Omental fat pad (tissue), 4 donors: ENCODE measurements at places on chromosomes 12 and 14.

DNA sequence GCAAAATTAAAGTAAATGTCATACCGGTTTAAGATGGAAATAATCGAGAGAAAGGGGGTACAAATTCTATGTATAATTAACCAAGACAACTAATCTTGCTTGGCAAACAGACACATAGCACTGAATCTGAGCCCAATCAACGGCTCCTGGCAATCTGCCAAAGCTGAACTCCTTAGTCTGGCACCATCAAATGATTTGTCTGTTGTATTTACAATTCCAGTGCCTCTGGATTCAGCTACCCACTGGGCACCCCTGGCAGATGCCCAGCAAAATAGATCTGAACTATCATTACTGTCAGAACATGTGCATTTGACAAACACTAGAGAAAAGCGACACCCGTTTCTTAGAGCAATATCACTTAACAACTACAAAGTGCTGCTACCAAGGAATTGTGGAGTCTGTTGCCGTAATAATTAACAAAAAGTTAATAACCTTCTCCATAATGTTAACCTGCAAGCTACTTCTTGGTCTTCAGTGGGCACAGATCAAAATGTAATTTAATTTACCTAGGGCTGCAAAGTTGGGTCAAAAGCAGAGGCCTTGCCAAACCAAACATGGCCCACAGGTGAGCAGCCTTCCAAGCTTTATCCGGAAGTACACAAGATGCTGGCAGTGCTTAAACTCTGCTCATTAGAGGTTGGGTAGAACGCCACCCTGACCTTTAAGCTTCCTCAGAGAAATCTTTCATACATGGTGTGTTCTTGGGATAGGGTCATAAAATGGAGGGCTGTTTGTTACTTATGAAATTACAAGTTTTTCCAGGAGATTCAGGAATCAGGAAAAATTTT is 7.6 kb downstream of the EGLN3 start:
- DNase-seq = no peak

DNA sequence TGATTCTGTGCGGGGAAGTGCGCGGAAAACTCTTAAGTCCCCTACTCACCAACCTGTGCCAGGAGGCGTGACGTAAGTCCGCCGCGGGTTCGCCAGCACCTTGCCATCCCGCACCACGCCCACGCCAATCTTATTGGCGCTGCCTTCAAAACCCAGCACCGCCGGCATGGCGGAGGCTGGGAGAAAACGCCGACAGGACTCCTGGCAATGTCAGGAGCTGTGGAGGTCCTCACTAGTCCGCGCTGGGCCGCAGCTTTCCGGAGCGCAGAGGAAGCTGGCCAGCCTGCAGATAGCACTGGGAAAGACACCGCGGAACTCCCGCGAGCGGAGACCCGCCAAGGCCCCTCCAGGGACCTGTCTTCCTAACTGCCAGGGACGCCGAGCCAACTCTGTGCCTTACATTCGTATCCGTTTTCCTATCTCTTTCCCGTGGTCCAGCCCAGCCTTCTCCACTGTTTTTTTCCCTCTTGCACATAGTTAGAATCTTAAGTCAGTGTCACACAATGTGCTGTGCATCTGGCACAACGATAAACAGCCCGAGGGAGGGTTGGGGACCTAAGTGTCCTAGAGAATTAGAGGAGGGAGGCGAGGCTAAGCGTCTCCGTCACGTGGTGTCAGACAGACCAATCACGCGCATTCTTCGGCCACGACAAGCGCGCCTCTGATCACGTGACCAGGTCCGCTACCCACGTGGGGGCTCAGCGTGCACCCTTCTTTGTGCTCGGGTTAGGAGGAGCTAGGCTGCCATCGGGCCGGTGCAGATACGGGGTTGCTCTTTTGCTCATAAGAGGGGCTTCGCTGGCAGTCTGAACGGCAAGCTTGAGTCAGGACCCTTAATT is at the start of the genes APEX1 and OSGEP:
Gene APEX1, plus strand, starts transcription at position 711 of the 839 bp plus-strand sequence. CDS start 420 bp downstream, outside the sequence.
Gene OSGEP, minus strand, starts transcription at position 297 of the 839 bp plus-strand sequence. Its CDS starts 129 bp downstream, at position 168.
- peak; percentile 96 for DNase-seq

GRCh38 chr12:64864319-64864718 is 39.9 kb downstream of the TBC1D30 start:
- DNase-seq = no peak

- no peak for DNase-seq
These were observed 3.0 kb upstream of the SNW1 start for GRCh38 chr14:77763978-77764377.

- no peak for DNase-seq
These were observed 100.1 kb downstream of the DYRK2 start for GRCh38 chr12:67748743-67749040.

DNA sequence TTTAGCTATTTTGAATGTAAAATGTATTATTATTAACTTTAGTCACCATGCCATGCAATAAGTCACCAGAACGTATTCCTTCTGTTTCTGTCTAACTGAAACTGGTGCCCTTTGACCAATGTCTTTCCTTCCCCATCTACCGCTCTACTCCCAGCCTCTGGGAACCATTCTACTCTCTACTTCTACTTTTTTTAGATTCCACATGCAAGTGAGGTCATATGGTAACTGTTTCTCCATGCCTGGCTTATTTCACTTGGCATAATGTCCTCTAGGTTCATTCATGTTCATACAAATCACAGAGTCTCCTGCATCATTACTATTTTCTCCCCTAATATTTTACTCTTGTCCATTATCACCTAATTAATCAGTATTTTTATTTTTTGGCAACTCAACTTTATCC is 160.1 kb downstream of the TMX1 start:
- no peak for DNase-seq

DNA sequence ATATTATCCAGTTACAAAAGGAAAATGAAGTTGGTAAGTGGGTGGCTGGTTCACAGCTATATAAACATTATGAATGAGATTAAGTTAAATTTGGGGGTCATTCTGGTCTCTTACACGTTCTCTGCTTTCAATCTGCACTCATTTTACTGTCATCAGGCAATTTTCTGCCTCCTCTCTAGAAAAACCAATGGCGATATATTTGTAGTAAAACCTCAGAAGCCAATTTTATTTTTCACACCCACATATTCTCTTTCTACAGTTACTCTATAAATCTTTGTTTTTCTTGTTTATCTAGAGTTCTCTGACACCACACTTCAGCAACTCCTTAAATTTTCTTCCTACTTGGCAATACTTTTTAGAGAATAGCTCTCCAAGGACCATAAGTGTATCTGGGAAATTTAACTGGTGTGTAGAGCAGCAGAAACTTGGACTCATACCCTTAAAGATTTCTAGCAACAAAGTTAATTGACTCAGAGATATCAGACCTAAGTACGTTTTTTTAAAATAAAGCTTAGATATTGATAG is 926.9 kb downstream of the TMTC2 start:
- no peak for DNase-seq

DNA sequence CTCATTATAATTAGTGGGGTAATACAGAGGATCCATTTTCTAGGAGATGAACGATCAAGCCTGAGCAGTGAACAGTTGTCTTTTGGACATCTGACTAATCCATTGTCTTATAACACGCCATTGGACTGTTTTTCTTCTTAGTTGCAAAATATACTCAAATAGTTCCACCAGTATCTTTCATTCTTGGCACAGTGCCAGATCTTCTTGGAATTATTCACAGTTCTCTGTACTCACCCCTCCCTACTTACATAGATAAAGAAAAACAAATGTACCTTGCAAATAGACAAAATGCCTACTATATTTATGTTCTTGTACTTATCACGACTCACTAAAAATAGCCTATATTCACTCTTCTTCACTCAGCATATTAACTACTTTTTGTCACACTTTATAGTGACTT is 3.8 kb downstream of the CBLN3 start:
- no peak for DNase-seq

DNA sequence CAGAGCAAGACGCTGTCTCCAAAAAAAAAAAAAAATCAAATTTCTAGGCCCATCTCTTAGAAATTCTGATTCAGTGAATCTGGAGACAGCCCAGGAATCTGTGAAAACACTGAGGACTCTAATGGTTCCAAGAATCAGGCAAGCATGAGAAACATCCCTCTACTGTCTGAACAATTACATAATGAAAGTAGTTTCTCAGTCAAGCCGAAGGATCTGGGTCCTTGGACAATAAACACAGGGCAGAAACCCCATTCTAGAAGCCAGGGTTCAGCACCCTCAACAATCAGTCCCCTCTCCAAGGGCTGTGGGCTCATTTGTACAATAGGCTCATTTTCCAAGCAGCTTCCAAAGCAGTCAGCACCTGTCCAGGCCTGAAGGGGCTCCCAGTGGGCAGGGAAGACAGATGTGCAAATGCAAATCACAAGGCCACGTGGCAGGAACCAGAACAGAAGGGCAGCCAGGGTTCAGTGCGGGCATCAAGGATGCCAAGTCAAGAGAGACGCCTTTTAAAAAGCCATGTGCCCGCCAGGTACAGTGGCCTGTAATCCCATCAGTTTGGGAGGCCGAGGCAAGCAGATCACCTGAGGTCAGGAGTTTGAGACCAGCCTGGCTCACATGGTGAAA is 96.1 kb downstream of the KSR2 start:
- no peak for DNase-seq

- no peak for DNase-seq
These were observed 18.9 kb downstream of the LEMD3 start for GRCh38 chr12:65188179-65188701.

DNA sequence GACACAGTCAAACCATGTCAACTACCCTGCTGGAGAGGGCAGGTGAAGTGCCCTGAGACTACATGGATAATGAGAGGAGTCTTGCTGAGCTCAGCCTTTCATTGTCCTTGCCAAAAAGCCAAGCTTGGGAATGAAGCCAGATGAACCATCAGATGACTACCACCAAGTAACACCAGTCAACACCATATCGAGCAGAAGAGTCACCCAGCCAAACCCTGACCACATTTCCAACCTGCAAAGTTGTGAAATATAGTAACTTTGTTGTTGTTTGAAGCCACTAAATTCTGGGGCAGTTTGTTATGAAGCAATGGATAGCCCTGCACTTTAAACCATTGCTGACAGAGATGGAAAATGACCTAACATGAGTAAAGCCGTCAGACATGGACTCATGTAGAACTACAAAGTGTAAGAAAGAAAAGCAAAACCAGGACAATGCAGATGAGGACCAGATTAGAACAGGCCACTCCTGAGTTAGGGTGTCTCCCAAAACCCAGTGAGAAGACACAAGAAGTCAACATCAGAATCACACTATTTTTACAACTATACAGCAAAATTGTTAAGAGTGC is 12.5 kb upstream of the CRADD start:
- no peak for DNase-seq

DNA sequence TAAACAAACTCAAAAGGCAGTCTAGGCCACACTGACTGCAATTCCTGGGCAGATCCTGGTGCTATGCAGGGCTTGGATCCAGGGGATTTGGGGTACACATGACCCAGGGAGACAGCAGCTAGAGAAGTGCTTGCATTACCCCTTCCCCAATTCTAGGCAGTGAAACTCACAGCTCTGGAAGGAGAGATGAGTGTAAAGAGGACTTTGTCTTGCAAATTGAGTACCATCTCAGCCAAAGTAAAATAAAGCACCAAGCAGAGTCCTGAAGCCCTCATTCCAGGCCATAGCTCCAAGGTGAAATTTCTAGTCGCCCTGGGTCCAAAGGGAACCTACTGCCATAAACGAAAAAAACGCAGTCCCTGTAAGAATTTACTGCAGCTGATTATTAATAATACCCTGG is 644.9 kb upstream of the FLRT2 start:
- no peak for DNase-seq

- no peak for DNase-seq
These were observed 2.0 kb upstream of the SOAT2 start for GRCh38 chr12:53101266-53101665.

GRCh38 chr12:49693931-49694444 is 13.2 kb downstream of the FMNL3 start:
- DNase-seq = no peak

GRCh38 chr14:50321009-50321660 is 9.0 kb downstream of the DMAC2L start:
- no peak for DNase-seq

DNA sequence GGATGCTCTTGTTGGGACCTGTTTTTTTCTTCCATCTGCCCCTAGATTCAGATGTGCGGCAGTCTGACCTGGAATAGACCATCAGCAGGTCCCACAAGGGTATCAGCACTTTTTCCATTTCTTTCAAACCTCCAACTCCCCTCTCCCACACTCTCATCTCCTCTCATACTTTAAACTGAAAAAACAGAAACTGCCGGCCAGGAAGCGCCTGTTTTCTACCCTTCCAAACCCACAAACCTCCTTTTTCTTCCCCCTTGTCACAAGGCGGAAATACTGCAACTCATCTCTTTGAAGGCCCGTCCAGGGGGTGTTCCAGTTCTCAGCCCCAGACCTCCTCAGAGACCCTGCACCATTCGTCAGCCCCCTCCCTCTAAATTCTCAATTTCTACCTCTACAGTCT is 62.5 kb upstream of the FKBP4 start:
- no peak for DNase-seq

GRCh38 chr14:74429221-74429691 is 3.2 kb upstream of the SYNDIG1L start:
- DNase-seq = no peak
